Activated T-cell treated with anti-CD3 and anti-CD28 coated beads for 1 hour (primary cell): ENCODE measurements at places on chromosomes 5 and 9.

- DNase-seq: no peak
Measured at GRCh38 chr5:145236127-145236526, 599.0 kb downstream of the PRELID2 start.

GRCh38 chr5:149651686-149652085 lies 70.4 kb downstream of the ARHGEF37 start:
- no peak for DNase-seq

- DNase-seq: no peak
Measured at GRCh38 chr5:115461506-115462290, 82.9 kb downstream of the FEM1C start.

- no peak for DNase-seq
Measured at GRCh38 chr9:7153566-7153965, 395.8 kb downstream of the KDM4C start.

GRCh38 chr5:162990856-162991497 lies 446.4 kb upstream of the CCNG1 start:
- no peak for DNase-seq

GRCh38 chr5:99054972-99055371 lies 126.2 kb upstream of the CHD1 start:
- DNase-seq: no peak

GRCh38 chr5:82421119-82421518 lies 143.0 kb upstream of the RPS23 start:
- DNase-seq: no peak

DNA sequence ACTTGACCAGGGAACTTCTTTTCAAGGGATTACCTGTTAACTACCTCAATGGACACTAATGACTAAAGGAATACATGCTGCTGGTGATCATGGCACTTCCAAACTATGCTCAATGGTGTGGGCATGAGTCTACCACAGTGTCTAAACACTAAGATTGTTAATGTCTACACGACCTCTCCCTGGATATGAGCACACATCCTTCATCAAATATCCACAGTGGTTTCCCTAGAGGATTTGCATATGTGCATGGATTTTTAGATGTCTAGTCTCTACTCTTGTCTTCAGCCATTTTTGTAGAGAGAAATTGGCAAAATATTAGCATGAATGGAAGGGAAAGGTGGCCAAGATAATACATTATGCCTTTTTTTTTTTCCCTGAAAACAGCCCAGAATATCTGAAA lies 113.3 kb upstream of the CCDC152 start:
- no peak for DNase-seq

DNA sequence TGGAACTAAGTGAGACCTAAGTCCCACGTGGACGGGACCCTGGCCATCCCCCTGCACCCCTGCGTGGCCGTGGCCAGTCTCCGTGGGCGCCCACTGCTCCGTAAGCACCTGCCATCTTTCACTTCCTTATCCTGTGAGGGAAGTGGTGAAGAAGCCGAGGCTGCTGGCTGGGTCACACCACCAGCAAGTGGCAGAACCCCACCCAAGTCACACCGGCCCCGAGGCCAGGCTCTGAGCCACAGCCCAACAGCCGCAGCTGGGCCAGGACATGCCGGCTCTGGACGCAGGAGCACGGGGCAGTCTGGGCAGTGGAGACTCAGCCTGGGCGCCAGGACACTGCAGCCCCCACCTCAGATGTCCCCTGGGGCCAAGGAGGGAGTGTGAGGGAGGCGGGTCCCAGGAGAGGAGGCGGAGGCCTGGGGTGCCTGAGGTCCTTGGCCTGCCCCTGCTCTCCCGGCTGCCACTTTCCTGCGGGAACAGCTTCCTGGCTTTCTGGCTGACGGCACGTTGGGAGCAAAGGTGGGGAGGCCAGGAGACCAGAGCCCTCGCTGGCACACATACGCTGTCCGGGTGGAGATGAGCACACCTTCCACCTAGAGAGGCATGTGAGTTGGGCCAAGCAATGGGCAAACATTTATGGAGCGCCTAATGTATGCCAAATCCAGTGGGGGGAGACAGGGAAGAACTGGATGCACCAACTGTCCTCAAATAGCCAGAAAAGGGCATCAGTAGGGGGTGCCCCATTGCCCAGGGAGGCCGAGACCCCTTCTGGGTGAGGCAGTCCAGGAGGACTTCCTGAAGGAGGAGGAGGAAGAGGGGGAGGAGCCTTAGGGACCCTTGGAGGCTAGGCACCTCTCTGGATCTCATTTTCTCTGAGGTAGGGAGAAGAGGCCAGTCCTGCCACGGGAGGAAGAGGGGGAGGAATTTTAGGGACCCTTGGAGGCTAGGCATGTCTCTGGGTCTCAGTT lies 43.9 kb upstream of the EGFL7 start:
- no peak for DNase-seq

DNA sequence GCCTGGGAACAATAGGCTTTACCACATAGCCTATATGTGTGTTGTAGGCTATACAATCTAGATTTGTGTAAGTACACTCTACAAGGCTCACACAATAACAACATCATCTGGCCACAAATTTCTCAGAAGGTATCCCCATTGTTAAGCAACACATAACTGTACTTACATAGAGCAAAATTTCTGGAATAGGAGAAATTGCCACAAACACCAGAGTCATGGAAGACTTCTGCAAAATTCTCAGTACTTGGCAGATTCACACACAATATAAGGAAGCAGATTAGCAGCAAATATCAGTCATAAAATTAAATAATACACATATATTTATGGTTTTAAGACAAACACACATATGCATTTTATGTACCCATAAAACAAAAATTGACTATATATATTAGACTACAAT lies 16.4 kb downstream of the GNAQ start:
- DNase-seq: no peak

- DNase-seq: no peak
Measured at GRCh38 chr9:131298341-131298740, 8.8 kb downstream of the PLPP7 start.

DNA sequence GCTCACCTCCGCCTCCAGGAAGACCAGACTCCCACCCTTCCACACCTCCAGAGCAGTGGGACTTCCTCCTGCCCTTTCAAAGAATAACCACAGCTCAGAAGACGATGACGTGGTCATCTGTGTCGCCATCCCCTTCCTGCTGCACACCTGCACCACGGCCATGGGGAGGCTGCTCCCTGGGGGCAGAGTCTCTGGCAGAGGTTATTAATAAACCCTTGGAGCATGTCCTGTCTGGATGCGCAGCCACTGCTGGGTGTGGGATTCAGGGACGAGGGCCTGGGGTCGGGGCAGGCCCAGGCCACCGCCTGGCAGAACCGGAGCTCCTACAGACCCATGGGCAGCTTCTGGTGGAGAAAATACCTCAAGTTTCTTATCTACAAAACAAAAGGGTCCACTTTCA lies 5.0 kb downstream of the PAEP start:
- DNase-seq: no peak

GRCh38 chr5:149733129-149733900 lies 3.2 kb downstream of the PPARGC1B start:
- DNase-seq: no peak

- DNase-seq: no peak
Measured at GRCh38 chr5:75668445-75668844, 48.8 kb downstream of the POC5 start.

- peak; percentile 38 for DNase-seq
Measured at GRCh38 chr5:141412854-141413539, at the start of gene PCDHGA10. Gene PCDHGA10, plus strand, starts transcription at chr5:141412987. Its CDS starts 189 bp downstream, at chr5:141413176.
